Astrocyte (in vitro differentiated cells and primary cell): ENCODE measurements at places on chromosomes 6 and 20. TPM values are rescaled to one million over a fixed set of nuclear protein-coding genes. Genes with fewer than 3 reads are reported as not detected.

- no peaks in the 10 kb centered on the region for H3K27me3 ChIP-seq
- H3K4me1 ChIP-seq: no peaks in the 10 kb centered on the region
- H3K27ac ChIP-seq: no peak overlapping the region
- H3K4me3 ChIP-seq: no peak overlapping the region
- H3K36me3 ChIP-seq: no peaks in the 10 kb centered on the region
These were observed 236.2 kb downstream of the GRM1 start for GRCh38 chr6:146265056-146265455.

DNA sequence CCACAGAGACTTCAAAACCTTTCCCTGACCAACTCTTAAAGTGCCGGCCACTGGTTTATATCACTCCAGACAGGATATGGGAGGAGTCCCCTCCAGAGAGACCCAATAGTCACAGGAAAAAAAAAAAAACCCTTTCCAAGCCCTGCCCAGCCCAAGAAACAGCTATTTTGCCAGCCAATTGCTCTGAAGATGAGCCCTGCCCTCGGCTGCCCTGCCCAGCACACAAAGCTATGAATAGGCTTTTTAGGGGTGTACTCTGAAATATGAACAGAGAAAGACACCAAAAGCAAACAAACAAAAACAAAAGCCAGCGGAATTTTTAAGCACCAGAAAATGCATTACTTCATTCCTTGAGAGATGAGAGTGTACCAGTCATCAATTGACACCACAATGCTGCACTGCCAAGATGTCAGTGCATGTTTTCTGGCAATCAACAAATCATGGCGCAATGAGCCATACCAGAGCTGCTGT is 275.1 kb downstream of the C6orf118 start:
- no peaks in the 10 kb centered on the region for H3K27me3 ChIP-seq
- no peak overlapping the region for H3K27ac ChIP-seq
- no peak for DNase-seq
- no peaks in the 10 kb centered on the region for H3K36me3 ChIP-seq
- no peak overlapping the region for H3K4me3 ChIP-seq
- no peaks in the 10 kb centered on the region for H3K4me1 ChIP-seq

GRCh38 chr20:41619360-41620100 is 1.4 kb upstream of the CHD6 start:
- peaks cover 6% of the 10 kb centered on the region for H3K27me3 ChIP-seq
- H3K27ac ChIP-seq: no peak overlapping the region
- DNase-seq: peak; percentile 14

The PNLDC1 gene
- total RNA-seq: 0.11 TPM in 1 of 2 replicates, not detected in the other

- no peaks in the 10 kb centered on the region for H3K27me3 ChIP-seq
- H3K27ac ChIP-seq: no peak overlapping the region
- H3K4me1 ChIP-seq: no peaks in the 10 kb centered on the region
- no peak overlapping the region for H3K4me3 ChIP-seq
These were observed 6.9 kb downstream of the SPDEF start for GRCh38 chr6:34549026-34549803.

The IYD gene
- not detected in 2 replicates for total RNA-seq

DNA sequence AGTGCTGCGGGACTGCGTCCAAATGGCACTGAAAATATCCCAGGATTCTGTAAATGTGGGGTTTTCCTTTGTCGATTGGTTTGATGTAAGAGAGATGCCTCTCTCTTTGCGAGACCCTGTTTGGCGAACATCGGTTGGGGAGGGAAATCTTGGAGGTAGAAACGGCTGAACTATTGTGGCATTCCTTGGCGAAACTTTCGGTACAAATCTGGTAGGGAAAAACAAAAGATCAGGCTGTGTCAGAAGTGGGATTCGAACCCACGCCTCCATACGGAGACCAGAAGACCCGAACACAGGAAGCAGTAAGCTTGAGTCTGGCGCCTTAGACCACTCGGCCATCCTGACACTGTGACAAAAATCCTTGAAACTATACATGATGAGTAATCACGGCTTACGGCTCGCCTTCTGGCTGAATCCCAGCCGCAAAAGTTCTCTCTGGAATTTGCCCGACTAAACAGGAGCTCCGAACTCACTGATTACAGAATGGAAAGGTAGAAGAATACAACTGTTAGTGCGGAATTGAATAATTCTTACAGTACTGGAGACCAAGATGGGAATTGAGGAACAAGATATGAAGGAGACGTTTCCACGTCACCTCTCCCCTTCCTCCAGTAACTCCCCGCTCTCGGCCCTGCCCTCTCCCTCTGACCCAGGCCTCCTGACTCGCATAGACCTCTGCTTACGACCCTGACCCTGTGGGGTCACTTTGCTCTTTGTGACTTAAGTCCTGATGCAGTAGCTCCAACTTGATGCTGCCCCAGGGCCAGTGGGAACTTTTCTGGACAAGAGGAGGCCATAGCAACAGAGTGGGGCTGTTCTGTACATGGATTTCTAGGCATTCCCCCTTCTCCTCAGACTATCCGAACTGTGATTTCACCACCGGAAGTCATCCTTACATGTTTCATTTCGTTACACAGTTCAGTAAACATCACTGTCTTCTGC is 132.8 kb upstream of the ZNF184 start:
- H3K27me3 ChIP-seq: no peaks in the 10 kb centered on the region
- peak; percentile 65 for DNase-seq
- H3K4me3 ChIP-seq: peak overlapping the region; percentile 60
- no peak overlapping the region for H3K27ac ChIP-seq

GRCh38 chr6:13522656-13523055 is 35.3 kb upstream of the GFOD1 start:
- H3K4me1 ChIP-seq: no peaks in the 10 kb centered on the region
- H3K27me3 ChIP-seq: no peaks in the 10 kb centered on the region
- no peaks in the 10 kb centered on the region for H3K36me3 ChIP-seq
- H3K4me3 ChIP-seq: no peak overlapping the region

DNA sequence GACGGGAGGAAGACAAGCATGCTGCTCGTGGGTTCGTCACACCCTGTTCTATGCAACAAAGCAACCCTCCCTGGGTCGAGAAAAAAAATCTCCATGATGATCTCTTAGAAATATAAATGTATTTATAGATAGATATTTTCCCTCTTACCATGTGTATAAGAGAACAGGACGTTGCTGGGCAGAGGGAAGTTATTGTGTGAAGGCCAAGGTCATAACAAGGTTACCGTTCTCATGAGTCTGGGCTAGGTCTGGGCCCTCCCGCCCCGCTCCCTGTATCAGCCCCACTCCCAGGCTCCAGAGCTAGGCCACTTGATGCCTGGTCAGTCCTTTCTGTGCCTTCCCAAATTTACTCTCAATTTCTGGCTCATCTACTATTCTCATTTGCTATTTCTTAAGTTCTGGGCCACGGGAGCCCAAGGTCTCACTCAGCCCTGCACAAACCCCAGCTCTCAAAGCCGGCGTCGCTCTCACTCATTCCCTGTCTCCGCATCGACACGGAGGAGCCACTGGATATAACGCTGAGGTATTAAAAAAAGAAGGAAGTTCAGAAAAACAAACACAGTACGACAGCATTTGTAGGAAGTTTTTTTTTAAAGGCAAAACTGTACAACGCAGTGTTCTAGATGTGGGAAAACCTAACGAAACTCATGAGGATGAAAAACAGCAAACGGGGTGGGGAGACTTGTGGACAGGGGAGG is 96.8 kb downstream of the PSMG4 start:
- no peak for DNase-seq
- no peak overlapping the region for H3K27ac ChIP-seq

The LY6G6F gene
- total RNA-seq: not detected in 2 replicates

GRCh38 chr6:4999586-4999985 is 4.3 kb downstream of the RPP40 start:
- H3K27ac ChIP-seq: no peak overlapping the region
- no peak for DNase-seq
- H3K27me3 ChIP-seq: no peaks in the 10 kb centered on the region
- H3K36me3 ChIP-seq: peaks cover 13% of the 10 kb centered on the region

The SPATS1 gene
- not detected in 2 replicates for total RNA-seq

The GRM1 gene
- total RNA-seq: 0.05 and 0.07 TPM in 2 replicates

The GABRR1 gene
- not detected in 2 replicates for total RNA-seq

DNA sequence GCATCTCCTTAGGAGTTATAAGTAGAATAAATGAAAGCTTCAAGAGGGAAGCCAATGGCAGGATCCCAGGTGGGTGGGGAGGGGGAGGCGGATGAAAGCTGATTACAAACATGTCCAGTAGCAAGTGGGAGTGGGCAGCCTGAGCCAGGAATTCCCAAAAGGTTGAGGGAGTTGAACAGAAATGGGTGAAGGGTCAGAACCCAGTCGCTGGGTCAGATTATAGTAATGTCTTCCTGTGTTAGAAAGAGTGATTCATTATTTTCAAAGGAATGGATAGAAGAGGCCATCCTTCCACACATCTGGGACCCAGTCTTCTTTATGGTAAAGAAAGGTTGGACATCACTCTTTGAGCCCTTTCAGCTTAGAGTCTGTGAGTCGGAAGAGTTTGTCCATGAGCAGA is 41.0 kb upstream of the FAM50B start:
- no peak overlapping the region for H3K4me3 ChIP-seq
- H3K27ac ChIP-seq: peak overlapping the region; percentile 83
- H3K27me3 ChIP-seq: no peaks in the 10 kb centered on the region

DNA sequence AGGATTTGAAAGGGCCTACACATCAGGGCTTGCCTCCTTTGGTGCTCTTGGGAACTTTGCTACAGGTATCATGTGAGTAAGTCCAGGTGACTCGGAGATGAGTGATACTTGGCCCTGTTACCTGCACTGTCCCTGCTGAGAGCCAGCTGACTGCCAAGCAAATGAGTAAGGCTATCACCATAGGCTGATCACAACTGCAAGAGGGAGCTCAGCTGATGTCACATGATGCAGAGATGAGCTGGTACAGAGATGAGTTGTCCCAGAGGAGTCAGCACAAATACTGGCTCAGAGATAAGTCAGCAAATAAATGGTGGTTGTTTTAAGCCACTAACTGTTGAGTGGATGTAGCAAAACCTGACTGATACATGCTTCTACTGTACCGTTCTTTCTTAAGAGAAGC is 41.4 kb downstream of the LAMP5 start:
- no peaks in the 10 kb centered on the region for H3K27me3 ChIP-seq
- no peaks in the 10 kb centered on the region for H3K36me3 ChIP-seq
- no peak overlapping the region for H3K27ac ChIP-seq

The PRDM13 gene
- total RNA-seq: not detected in 2 replicates

DNA sequence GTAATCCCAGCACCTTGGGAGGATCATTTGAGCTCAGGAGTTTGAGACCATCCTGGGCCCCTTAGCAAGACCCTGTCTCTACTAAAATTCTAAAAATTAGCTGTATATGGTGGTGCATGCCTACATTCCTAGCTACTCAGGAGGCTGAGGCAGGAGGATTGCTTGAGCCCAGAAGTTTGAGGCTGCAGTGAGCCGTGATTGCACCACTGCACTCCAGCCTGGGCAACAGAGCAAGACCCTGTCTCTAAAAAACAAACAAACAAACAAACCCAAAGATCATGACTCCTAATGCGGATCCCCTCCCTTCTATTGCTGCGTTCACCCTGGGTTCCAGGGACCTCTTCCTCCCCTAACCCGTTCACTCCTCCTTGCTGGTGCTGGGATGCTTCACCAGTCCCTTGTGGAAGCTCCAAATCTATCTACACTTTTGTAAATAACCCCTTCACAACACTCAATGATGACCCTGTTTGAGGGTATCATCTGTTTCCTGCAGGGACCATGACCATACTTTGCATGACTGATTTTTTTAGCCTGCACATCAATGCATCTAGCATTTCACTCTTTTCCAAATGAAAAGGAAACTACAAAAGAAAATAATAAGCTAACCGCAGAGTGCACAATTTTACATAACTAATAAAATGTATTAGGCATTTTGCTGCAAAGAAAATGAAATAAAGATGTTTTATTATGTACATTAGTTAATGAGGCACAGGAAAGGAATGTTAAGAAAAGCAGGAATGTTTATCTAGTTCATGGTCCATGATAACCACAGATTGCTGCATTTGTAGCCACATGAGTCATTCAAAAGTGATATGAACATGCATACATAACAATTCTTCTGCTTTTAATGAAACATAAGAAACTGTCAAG is 30.5 kb upstream of the IPCEF1 start:
- DNase-seq: peak; percentile 92
- no peak overlapping the region for H3K27ac ChIP-seq
- no peaks in the 10 kb centered on the region for H3K36me3 ChIP-seq
- peaks cover 13% of the 10 kb centered on the region for H3K4me1 ChIP-seq
- H3K27me3 ChIP-seq: no peaks in the 10 kb centered on the region

DNA sequence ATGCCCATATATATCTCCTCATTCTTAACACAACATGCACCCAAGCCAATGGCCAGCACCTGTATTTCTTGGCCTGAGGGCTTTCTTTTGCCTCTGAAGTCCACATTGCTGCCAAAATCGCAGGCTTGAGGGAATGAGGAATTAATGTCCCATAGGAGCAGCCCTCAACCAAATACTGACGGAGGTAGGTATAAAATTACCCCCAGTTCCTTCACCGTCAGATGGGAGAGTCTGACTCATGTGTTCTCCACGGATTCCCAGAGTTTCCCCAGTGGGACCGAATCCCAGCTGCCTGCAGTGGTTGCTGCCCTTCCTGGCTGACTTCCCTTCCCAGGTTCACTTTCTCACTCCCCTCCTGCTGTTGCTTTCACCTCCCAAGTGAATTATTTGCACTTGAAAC is 602.2 kb upstream of the NOX3 start:
- no peak for DNase-seq
- no peaks in the 10 kb centered on the region for H3K27me3 ChIP-seq
- no peaks in the 10 kb centered on the region for H3K36me3 ChIP-seq
- H3K27ac ChIP-seq: no peak overlapping the region

The PXDC1 gene
- total RNA-seq: 58.2 and 64.4 TPM in 2 replicates

The GPLD1 gene
- 0.60 and 0.75 TPM in 2 replicates for total RNA-seq

GRCh38 chr20:56630086-56630493 is 984 bp downstream of the TFAP2C start:
- peaks cover 65% of the 10 kb centered on the region for H3K27me3 ChIP-seq
- peak; percentile 52 for DNase-seq
- no peaks in the 10 kb centered on the region for H3K36me3 ChIP-seq

DNA sequence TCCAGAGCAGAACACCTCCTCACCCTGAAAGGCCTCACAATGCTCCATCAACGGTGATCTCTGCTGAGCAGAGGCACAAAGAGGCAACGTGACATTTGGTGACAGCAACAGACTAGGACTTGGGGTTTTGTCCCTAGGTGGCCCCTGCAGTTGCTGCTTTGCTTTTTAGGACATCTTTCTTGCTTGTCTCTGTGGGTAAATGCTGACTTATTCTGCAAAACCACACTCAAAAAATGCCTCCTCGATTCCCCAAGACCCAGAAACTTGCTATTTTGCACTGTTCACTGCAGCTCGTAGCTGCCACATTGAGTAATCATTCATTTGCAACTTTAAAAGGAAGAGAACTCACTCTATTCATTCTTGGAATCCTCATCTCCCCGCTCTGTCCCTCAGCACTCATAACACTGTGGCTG is 209.9 kb downstream of the LY86 start:
- H3K36me3 ChIP-seq: no peaks in the 10 kb centered on the region
- no peak overlapping the region for H3K4me3 ChIP-seq
- DNase-seq: no peak
- H3K4me1 ChIP-seq: peaks cover 3% of the 10 kb centered on the region
- H3K27me3 ChIP-seq: no peaks in the 10 kb centered on the region

GRCh38 chr6:156720691-156721685 is 56.2 kb upstream of the ARID1B start:
- H3K4me3 ChIP-seq: no peak overlapping the region
- peak overlapping the region; percentile 66 for H3K27ac ChIP-seq
- H3K27me3 ChIP-seq: no peaks in the 10 kb centered on the region
- H3K4me1 ChIP-seq: peaks cover 18% of the 10 kb centered on the region
- no peaks in the 10 kb centered on the region for H3K36me3 ChIP-seq
